ENCODE measurements at places on chromosomes 11 and 22.

DNA sequence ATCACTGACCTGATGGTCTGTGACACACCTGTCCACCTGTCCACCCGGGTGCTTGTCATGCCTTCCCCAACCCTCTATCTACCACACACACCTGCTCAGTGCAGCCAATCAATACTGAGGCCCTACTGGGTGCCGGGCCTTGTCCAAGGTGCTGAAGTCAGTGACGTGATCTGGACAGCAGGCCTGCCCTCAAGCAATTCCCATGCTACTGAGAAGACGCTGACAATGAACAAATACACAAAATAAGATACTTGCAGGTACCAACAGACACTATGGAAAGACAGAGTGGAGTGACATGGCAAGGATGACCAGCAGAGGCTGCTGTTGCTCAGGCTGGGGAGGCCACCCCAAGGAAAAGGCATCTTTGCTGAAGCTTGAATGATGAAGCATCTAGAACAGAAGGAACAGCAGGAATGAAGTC, 21.2 kb downstream of the PLAAT3 start:
- DNase-seq: no peak

DNA sequence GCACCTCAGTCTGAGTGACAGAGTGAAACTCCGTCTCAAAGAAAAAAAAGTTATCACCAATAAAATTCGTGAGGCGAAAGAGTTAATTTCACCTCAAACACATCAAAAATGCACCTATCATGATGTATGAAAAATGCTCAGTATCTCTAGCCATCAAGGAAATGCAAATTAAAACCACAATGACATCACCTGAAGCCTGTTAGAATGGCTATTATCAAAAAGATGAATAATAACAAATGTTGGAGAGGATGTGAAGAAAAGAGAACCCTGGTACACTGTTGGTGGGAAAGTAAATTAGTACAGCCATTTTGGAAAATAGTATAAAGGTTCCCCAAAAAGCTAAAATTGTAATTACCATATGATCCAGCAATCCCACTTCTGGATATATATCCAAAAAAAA, 23.6 kb downstream of the CHEK2 start:
- no peak for DNase-seq

DNA sequence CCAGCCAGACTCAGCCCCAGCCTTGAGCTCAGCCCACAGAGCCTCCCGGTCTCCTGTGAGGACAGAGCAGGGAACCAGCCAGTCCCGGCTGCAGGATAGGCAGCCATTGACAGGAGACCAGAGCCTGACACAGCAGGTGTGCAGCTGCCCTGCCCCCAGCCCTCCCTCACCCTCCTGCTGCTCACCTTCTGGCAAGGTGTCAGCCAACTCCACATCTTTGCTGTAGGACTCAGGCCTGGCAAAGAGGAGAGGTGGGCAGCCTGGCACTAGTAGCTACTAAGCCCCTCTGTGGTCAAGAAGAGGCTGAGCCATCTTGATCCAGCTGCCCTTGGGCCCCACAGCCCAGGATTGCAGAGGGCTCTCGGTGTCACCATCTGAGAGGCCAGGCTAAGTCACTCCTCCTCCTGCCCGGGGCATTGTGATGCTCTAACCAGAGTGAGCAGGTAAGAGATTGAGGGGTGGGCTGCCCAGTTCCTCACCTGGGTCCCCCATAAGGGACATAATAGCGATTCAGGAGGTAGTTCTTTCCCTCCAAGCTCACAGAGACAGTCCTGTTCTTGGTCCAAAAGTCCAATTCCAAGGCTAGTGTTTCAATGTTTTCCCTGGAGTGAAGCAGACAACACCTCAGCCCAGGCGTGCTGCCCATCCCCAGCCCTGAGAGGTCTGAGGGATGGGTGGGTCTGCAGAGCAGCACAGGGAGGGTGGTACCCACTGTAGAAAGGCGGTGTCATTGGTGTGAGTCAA, 18.6 kb downstream of the TREH start:
- no peak for DNase-seq

DNA sequence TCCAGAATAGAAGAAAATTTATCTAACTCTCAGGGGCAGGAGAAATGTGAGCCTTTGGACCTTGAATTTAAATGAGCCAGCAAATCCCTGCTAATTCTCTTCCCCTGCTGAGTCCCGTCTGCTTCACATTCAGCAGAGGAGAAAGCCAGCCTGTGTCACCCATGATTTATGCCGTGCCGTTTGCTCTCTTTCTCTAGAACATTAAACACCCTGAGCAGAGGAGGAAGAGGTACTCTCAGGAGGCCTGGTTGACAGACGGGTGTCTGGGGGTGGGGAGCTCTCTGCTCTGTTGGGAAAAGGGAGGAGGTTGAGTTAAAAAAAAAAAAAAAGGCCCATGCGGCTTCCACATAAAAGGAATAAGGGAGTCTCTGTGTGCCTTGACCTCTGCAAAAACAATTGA, 11.3 kb upstream of the MTMR3 start:
- DNase-seq: no peak

GRCh38 chr11:93100211-93100610, 97.6 kb downstream of the SLC36A4 start:
- no peak for DNase-seq

All from activated naive CD4-positive, alpha-beta T cell (primary cell).